ENCODE measurements at places on chromosomes 5 and 9.

GRCh38 chr5:6472792-6473191, 24.1 kb downstream of the UBE2QL1 start:
- DNase-seq, result no peak

DNA sequence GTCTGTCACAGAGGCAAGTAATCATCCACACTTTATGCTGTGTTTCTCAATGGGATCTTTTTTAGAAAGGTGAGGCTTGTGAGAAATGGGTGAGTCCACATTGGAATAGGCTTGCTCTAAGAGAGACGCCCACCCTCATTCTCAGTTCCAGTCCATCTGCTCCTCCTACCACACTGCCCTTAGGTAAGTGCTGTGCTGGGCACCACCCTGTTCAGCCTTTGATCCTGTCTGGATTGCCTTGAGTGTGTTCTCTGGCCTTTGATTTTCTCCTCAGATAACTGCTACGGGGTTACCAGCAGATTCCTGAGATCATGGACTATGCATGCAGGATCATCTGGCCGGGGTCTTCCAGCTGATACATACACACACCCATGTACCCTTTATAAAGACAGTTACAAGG, 328.6 kb downstream of the KDM4C start:
- DNase-seq, result no peak

DNA sequence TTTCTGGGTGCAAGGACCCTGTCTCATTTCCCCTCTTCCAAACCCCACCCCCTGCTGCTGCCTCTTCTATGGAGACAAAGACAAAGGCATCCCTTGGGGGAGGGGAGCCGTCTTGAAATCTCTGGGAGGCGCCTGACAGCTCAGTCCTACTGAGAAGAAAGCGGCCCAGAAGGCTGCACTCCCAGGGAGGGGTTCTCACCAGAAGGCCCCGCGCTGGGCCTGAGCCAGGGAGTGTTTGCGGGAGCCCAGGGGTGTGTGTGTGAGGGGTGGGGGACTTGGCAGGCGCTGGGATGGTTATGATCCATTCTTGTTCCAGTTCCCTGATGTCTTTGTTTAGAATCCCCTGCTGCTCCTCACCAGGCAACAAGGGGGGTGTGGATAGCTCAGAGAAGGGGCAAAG, 45.7 kb upstream of the ALDH1B1 start:
- DNase-seq, result no peak

- no peak for DNase-seq
Measured at GRCh38 chr5:92242170-92242569, 859.1 kb upstream of the ARRDC3 start.

DNA sequence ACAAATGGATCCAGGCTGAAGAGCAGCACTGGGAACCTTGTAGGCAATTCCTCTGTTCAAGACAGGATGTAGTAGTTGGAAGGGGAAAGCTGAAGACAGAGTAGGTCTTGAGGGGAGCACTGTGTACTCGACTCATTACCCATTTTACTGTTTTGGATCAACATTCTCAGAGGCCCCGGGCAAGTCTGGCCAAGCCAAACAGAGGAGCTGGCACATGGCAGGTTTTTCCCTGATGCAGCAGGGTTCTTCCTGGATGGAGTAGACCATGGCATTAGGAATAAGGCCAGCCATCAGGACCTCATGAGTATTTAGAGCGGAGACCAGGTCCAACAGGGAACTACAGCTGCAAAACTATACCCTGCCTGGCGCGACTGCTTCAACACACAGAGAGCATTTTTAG, 4.4 kb downstream of the SVEP1 start:
- no peak for DNase-seq

GRCh38 chr9:12272471-12273120, 420.6 kb upstream of the TYRP1 start:
- no peak for DNase-seq

GRCh38 chr5:57675236-57675635, 192.6 kb upstream of the ACTBL2 start:
- no peak for DNase-seq

DNA sequence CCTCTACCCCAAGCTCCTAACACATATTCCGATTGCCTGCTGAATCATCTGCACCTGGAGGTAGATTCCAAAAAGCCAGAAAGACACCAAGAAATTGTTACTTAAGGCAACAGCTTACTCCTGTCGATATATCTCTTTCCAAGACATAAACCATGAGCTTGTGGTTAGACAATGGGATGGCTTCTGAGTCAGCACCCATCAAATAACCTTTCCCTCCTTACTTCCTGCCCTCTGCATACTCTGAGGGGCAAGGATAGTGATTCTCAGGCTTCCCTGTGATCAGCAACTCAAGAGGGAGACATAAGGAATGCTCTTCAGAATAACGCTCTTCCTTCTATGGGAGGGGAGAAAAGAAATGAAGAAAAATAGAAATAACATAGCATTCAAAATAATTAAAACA, 70.9 kb downstream of the TMEM215 start:
- DNase-seq, result no peak

DNA sequence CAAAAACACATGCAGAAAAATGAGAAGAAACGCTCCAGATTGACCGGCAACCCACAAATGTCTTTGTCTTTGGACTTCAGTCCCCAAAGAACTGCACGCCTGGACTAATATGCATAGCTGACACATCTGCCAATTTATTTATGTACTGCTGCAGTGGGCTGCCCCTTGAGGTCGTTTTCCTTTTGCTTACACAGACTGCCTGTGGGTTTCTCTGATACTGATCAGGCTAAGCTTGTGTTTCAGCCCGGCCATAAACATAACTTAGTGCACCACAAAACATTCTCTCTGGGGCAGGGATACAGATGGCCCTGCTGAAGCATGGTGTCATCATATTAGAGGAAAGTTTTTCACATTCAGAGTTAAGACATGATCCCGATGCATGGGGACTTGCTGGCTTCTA, 75.4 kb downstream of the NUDT12 start:
- no peak for DNase-seq

- no peak for DNase-seq
Measured at GRCh38 chr9:76321195-76321828, 72.9 kb downstream of the RFK start.

GRCh38 chr5:62767077-62767476, 188.5 kb downstream of the LRRC70 start:
- no peak for DNase-seq

All from T-helper 9 cell (primary cell).